ENCODE measurements at places on chromosomes 7 and 10.

DNA sequence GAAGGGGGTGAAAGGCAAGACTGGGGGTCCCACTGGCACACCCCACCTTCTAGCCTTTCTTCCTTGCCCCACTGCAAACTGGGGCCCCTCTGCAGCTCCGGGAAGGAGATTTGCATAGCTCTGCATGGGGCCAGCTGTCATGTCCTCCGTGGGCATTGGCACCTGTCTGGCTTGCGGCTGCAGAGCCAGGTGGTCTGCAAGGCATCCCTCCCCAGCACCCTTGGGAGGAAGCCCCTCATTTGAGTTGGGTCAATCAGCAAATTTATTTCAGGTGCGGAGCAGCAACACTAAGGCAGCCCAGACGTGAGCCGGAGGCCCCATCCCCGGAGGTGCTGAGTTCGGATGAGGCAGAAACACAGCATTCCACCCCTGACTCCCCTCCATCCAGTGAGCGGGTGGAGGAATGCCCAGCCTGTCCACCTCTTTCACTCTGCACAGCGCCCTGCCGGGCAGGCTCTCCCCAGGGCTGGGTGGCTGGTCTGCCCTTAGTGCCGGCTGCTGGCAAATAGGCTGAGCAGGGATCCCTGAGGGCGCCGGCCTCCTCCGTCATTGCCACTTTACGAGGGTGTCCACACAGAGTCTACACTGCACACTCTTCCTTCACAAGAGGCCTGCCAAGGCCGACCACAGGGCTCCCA is 143.2 kb downstream of the TCERG1L start:
- no peak for DNase-seq

DNA sequence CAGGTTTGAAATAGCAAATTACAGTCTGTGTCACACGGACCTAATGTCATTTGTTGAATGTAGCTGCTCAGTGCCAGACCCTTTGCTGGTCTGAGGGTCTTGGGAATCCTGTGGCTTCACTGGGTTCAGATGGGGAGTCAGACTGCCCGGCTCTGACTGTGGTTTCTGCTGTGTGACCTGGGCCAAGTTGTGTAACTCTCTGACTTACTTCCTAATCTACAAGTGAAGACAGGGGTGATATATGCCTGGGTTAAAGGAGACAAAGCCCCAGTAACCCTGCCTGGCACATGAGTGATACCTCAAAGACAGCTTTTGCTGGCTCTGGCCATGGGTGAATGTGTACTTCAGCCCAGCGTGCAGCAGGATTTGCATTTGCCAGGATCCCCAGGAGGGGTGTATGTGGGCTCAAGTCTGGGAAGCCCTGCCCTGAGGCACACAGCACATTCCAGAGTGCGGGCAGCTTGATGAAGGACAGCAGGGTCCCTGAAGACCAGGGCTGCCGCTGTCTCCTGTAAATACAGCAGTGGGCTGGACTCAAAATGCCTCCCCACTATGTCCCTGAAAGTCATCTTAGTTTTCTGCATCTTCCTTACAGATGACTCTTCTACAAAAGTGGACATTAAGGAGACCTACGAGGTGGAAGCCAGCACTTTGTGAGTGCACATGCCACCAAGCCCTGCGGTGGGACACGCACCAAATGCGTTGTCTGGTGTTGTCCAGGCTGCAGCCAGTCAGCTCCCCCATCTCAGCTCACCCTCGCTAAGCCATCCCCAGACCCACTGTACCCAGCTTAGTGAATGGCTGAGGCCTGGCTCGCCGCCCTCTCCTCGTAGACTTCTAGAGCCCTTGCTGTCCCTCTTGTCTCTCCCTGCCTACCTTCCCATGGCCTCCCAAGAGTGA is 16.4 kb downstream of the NACAD start:
- DNase-seq, result peak; percentile 42

DNA sequence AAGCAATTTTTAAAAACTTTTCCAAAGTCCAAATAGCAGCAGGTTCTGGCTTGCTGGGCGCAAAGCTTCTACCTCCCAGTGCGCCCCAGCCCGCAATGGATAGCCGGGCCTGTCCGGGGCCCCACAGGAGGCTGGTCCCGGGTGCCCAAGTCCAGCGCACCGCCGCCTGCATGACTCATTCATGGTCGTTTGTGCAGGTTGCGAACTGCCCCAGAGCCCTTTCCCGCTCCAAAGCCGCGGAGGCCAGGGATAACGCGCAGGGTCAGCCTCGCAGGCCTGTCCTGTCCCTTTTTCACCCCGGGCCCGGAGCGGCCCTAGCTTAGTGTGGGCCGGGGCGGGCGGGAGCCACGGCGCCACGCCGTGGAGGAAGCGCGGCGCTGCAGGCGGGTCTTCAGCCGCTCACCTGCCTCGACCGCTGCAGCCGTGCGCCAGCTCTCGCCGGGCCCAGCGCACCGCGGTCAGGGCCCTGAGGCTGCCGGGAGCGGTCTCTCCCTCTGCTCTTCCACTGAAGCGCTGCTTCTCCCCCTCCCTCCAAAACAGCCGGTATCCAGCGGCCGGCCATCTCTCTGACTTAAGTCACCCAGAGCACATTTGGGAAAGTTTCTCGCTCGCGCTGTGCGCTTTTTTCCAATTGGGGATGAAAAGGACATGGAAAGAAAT is 1.7 kb upstream of the EGR2 start:
- DNase-seq, result peak; percentile 92

- DNase-seq, result no peak
Observed at GRCh38 chr7:134562136-134562535, 13.2 kb downstream of the AKR1B15 start.

GRCh38 chr7:18754766-18755165 is 259.2 kb downstream of the HDAC9 start:
- DNase-seq, result no peak

DNA sequence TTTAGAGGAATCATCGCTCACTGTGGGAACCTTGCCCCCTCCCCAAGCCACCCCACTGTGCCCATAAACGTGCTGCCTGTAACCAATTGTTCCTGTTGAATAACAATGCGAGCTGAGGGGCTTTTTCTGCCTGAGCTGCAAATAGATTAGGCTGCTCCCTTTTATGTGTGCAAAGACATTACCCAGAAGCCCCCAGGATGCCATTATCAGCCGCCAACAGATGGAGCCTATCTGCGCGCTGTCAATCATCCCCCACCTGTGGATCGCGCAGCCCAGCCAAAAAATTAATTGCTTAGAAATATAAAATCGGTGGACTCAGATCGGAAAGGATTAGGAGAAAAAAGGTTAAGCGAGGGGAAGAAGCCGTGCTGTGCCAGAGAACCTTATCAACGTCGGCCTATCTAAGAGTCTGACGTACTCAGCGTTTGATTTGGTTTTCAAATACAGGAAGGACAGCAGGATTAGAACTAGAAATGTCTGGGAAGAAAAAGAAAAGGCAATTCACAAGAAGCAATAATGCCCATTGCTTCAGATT is 167.3 kb upstream of the MYO3A start:
- DNase-seq, result no peak

DNA sequence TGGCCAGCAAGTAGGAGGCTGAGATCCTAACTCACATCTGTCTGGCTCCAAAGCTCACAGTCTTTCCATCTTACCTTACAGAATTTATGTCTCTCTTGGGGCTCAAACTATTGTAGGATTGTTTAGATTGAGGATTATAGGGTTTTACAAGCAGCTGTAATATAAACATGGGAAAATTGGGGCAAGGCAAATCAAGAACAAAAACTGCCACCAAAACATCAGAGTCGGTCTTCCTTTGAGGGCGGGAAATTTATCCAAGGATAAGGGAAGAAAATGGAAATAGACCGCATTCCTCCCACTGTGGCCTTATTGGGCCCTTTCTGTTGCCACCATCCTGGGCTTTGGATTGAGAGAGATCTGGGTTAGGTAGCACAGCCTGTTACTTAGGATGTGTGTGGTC is 22.5 kb downstream of the RBM20 start:
- no peak for DNase-seq

- no peak for DNase-seq
Observed at GRCh38 chr10:3350617-3351258, 178.2 kb upstream of the PITRM1 start.

DNA sequence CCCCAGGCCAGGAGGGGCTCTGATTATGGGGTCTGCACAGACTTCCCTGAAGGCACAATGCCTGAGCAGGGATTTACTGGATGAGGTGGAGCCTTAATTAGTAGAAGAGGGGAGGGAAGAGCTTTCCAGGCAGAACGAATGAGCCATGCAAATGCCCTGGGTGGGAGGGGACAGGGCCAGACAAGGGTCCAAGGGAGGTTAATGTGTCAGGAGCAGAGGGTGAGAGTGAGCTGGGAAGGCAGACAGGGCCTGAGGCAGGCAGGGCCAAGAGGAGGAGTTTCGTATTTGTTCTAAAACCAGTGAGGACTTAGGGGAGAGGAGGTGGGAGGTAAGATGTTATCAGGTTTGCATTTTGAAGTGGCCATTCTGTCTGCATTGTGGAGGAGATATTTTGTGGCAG is 65.3 kb downstream of the NPY start:
- no peak for DNase-seq

- DNase-seq, result no peak
Observed at GRCh38 chr10:124369986-124370385, 48.7 kb downstream of the OAT start.

DNA sequence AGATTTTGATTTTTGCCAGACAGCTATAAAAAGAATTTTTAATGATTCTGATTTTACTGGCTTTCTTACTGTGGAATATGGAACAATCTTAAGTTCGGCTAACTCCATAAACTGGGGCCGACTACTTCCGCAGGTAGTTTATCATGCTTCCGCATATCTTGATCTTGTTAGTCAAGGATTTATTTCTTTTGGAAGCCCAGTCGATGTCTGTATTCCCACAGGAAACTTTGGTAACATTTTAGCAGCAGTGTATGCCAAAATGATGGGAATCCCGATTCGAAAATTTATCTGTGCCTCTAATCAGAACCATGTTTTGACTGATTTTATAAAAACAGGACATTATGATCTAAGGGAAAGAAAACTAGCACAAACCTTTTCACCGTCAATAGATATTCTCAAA is 8.1 kb downstream of the THNSL1 start:
- DNase-seq, result no peak

GRCh38 chr10:15571575-15571974 is 148.1 kb downstream of the ITGA8 start:
- peak; percentile 69 for DNase-seq

GRCh38 chr7:100483722-100484672 is at the start of gene NYAP1:
TSS of gene NYAP1 (plus strand) at chr7:100483927. CDS start at chr7:100485312, 1,385 bp downstream.
- DNase-seq, result no peak

GRCh38 chr10:70617798-70618568 is 15.4 kb upstream of the PRF1 start:
- DNase-seq, result no peak

DNA sequence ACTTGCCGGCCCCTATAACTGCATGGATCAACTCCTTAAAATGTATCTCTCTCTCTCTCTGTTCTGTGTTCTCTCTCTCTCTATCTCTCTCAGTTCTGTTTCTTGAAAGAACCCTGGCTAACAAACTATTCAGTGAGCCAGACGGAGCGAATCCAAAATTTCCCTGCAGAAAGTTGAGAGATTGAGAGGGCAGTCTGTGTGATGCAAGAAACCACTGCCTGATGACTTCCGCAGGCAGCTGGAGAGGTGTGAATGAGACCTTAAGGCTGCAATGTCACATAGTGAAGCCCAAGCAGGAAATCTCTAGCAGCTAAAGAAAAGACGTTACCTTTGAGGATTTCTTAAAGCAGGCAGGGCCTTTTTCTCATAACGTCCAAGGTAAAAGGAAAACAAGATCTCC is 17.3 kb downstream of the FAM107B start:
- DNase-seq, result no peak

DNA sequence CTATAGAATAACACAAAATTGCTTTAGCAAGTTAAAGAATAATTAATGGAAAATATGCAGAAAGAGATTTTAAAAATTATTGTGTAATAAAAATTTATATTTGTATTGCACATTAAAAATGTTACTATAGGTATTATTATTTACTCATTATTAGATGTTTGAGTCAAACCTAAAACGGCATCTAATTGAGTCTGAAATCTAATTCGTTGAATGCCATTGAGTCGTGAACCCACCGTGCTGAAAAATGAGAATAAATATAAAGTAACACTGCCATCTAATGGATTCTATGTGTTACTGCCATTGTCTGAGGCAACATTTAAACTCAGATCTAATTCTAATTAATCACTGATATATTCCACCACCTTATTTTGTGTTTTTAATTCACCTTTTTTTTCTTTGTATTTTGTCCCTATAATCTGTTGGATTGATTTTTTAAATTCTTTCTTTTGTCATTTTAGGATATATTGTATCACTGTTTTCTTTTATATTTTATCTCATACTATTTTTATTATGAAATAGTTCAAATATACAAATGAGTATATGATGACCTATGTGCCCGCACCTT is 62.2 kb downstream of the SAMD9 start:
- no peak for DNase-seq

- peak; percentile 56 for DNase-seq
Observed at GRCh38 chr7:143408686-143409561, at the start of gene EPHA1. TSS of gene EPHA1 (minus strand) at chr7:143408856. CDS start at chr7:143408805, 51 bp downstream.

DNA sequence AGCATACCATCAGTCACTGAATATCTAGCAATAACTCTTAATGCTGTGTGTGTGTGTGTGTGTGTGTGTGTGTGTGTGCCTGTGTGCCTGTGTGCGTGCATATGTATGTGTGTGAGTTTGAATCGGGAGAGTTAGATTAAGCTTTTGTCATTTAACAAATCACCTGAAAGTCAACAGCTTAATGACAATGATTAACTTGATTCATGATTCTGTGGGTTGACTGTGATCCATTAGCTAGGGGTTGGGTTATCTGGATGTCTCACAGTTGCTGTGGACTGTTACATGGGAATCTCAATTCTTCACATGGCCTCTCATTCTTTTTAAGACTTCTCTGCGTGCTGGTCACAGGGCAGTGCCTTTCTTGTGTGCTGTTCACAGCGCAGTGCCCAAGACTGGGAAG is 639.0 kb upstream of the SORCS1 start:
- no peak for DNase-seq

- DNase-seq, result no peak
Observed at GRCh38 chr10:107733328-107734130, 569.0 kb upstream of the SORCS1 start.
